ENCODE measurements at places on chromosomes 13 and 19. TPM values are rescaled to one million over a fixed set of nuclear protein-coding genes. Genes with fewer than 3 reads are reported as not detected.

GRCh38 chr13:24039621-24040475, 120.7 kb upstream of the SPATA13 start:
- no peak for DNase-seq

DNA sequence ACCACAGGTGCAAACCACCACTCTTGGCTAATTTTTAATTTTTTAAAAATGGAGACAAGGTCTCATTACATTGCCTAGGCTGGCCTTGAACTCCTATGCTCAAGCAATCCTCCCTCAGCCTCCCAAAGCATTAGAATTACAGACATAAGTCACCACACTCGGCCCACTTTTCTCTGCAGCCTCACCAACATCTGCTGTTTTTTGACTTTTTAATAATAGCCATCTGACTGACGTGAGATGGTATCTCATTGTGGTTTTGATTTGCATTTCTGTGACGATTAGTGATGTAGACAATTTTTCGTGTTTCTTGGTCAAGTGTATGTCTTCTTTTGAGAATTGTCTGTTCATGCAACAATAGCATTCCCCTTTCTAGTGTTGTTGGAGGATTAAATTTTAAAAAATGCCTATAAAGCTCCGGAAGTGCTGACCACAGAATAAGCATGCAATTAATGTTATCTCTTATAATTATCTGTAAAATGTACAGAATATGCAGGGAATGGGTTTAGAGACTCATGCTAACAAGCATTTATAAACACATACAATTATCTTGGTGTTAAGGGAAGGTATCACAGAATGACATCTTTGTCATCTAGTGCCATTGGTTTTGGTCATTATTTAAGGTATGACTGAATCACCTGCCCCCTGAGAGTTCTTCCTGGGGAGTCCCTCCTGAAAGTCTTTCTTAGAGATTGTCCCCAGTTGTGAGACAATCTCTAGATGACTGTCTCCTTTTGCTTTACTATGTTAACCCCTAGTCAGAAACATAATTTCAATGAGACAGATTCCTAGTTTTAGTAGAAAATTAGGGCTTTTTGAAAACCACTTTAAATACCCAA, 118.5 kb upstream of the SERTM1 start:
- no peak for DNase-seq

DNA sequence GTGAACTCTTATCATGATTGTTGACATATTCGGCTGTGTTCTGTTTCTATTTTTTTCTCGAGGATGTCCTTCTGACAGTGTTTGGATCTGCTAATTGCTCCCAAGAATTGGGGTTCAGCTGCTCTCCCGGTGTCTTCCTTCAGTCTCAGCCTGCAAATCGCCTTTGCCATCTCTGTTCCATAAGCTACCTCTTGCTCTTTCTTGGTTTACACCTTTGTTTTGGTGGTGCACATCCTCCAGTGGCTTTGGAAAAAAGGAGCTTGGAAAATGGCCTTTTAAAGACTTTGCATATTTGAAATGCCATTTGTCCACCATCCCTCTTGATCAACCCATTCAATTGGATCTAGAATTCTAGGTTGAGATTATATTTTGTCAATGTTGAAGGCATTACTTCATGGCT, 137.2 kb downstream of the URI1 start:
- no peak for DNase-seq

Gene ADGRE3
- total RNA-seq = not detected

DNA sequence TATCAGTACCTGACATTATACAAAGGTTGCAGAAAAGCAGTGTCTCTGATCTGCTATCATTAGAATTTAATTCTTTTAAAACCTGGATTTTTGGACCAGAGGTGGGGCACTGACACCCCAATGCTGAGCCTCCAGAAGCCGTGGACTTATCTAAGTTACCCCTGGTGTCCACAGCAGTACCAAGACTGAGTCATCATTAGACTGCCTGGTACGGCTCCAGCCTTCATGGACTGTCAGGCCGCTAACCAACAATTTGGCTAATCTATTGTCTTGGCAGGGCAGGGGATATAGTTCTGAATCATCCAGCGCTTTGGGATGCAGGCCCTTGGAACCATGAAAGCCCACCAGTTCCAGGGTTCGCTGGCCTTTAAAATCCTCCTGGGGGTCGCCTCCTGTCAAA, 78.3 kb downstream of the TSHZ3 start:
- DNase-seq = no peak

DNA sequence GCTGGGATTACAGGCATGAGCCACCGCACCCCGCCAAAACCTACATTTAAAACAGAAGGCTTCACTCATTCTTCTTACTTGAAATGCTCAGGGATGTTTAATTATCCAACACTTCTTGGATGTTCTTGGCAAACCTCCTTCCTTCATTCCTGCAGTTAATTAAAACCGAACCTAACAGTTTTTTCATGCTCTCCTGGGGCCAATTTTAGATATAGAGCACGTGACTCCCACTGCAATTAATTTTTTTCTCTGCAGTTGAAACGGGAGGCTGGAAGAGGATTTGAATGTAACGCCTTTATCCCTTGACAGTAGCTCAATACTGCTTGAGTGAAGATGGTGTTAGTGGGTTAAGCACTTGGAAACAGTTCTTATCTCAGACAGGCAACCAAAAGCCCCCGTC, 4.6 kb upstream of the ACTL9 start:
- DNase-seq = no peak

DNA sequence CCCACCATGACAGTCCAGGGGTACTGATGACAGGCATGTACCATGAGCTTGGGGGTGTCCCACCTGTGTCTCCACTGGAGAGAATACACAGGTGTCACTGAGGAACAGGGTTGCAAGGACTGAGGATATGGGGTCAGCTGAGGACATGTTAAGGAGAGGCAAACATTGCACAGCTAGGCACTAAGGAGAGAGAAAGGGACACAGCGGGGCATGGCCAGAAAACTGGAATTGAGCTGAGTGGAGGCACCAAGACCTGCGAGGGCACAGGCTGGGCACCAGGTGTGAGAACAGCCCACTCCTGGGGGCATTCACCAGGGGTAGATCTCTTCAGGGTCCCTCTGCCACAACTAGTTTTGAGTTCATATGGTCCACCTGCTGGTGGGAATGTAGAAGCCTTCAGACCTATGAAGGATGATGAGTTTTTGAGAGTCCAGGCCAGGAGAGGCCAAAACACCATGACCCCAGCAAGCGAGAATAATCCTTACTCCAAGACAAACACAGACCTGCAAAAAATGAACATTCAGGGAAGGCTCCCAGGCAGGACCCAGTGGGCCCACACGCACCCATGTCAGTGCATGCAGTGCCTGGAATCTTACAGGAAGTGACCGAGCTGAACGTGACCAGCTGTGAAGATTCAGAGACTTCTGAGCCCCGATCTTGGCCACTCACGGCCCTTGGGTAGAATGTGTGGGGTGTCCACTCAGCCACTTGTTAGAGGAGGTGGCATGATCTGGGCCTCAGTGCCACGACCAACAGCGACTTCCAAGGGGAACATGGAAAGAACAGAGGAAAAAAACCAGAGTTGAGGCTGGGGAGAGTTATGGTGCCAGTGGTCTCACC, 1.4 kb upstream of the ZNF584 start:
- DNase-seq = no peak

DNA sequence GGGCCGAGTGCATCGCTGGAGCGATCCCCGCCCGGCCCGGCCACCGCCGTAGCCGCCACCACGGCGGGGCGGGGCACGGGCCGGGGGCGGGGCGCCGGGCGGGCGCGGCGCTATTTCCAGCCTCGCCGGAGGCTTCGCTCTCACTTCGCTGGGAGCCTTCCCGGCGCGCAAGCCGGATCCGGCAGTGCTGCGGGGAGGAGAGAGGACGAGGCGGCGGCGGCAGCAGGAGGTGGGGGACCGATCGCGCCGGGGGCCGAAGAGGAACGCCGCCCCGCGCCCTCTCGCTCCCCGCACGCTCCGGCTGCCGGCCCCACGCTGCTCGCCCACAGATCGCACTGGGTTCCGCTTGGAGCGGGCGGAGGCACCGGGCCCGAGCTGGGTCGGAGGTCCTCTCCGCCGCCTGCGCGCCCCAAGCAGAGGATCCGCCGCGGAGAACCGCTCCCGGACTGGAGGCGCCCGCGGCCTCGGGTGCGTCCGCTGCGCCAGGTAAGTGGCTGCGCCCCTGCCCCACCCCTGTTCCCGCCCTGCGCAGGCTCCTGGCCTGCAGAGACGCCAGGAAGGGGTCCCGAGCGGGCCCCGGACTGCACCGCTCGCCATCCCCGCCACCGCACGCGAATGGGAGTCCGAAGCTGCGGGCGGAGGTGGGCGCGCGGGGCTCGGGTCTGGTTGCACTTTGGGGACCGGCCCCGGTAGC, at the start of gene CHST8:
CHST8 (plus strand) TSS at position 143 of the 694 bp plus-strand sequence. CDS start 67,309 bp downstream, outside the sequence.
- no peak for DNase-seq

Gene NDUFA11
- 177 TPM for total RNA-seq

Gene GFY
- not detected for total RNA-seq

Gene LGALS4
- 9.2 TPM for total RNA-seq

Gene GSX1
- total RNA-seq = not detected

DNA sequence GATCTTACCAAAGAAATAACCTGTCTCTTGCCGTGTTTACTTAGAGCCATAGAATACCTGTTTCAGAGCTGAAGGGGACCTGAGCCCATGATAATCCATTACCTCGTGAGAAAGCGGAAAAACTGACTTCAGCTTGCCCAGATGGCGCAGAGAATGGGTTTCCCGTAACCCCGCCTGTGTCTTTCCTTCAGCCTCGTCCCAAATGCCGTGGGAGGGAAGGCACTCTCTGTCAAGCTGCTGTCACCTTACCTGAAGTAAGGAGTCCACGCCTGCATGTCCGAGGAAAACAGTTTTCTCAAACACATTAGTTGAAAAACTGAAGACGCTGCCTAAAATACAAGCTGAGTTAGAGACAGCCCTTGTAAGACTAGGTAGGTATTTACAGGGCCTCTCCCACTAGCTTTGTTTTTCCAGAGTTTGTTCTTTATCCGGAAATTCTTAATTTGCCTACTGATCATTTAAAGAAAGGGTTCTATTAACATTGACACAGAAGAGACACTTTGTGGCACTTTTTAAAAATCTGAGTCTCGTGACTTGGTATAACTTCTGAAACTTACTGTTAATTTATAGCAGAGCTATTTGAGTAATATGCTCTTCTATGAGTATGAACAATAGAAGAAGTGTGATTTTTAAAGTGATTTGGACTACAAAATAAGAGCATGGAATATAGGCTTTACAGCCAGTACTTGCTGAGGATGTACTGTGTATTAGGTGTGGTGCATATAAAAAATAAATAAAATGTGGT, 1.3 kb upstream of the INTS6 start:
- DNase-seq = peak; percentile 49

DNA sequence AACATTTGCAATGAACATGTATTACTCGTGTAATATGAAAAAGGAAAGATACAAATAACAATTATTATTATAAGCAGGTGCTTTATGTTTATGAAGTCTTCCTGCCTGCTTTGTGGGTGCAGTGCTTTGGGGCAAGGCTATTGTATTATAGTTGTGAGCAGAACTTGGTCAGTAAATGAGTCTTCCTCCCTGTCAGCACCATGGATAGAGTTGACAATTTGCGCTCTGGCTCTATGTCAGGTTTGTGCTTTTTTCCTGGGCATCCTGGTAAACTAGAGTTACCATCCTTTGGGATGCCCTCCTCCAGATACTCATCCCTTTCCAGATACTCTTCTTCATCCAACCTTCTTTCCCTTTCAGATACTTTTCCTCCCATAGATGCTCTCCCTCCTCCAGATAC, 19.6 kb downstream of the ERICH6B start:
- DNase-seq = no peak

Gene ABCC4
- total RNA-seq = 46.2 TPM

DNA sequence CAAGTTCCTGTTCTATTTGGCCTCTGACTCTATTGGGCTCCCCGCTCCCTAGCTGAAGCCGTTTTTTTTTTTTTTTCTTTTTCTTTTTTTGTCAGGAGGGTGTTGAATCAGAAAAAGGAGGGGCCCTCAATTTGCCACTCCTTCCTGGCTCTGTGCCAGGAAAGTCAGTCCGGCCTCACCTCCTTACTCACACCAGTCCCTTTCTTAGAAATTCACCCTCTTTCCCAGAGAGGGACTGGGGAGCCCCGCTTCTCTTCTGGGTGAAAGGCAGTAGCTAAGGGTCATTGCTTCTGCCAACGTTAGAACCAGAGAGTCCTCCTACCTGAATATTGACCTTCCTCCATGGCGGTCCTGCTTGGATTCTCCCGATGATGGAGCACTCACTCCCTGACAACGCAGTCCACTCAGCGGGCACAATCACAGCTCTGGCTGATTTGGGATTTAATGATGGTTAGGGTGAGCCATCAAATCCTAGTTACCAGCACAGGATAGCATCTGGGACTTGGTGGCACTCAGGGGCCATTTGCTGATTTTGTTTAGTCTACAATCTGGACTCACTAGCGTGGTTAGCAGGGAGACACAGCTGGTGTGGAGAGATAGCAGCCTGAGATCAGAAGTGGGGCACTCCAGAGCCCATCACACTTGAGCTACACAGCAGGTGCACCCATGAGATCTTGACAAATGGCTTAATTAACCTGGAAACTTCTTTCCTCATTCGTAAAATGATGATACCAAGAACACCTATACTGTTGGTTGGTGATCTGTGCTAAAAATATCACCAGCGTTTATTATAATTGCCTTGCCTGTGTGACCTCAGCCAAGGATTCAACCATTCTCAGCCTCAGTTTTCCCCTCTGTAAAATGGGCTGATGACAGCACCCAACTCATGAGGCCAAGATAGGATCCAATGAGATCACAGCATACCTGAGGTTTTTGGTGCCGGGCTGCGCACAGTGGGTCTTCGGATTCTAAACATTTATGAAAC, 2.2 kb downstream of the FCER2 start:
- DNase-seq = no peak

Gene CEACAM4
- 2.4 TPM for total RNA-seq

Gene ZNF208
- total RNA-seq = 32.4 TPM

DNA sequence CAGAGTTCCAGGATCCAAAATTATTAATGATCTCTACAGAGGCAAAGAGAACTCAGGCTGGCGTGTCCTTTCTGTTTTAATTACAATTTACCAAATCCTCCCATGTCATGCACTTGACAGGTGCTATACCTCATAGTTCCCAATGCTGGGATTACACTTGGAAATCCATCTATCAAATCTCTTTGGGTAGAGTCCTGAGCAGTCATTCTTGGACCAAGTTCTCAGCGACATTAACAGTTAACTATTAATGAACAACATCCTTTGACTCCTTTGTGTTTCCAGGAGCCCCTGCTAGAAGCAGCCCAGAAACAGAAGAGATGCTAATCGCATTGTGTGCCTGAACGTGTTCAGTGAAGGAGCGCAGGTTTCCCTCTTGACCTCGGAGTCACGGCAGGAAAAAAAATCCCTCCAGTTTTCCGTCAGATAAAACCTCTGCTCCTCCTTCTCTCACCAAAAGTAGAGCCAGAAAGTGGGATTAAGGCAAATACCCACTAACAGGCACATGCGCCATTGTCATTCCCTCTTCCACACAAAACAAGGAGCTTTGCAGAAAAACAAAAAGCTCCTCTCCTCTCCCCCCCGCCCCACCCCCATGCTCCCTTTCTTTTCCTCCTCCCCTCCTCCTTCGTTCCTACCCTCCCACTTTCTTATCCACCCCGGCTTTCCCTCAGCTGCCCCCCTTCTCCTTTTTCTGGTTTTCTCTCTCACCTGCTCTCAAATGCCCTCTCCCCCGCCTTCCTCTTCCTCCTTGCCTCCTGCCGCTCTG, 224.7 kb downstream of the ZIC5 start:
- no peak for DNase-seq

All from ureter (tissue), 1 donor.